ENCODE measurements at places on chromosomes 5 and 9.

DNA sequence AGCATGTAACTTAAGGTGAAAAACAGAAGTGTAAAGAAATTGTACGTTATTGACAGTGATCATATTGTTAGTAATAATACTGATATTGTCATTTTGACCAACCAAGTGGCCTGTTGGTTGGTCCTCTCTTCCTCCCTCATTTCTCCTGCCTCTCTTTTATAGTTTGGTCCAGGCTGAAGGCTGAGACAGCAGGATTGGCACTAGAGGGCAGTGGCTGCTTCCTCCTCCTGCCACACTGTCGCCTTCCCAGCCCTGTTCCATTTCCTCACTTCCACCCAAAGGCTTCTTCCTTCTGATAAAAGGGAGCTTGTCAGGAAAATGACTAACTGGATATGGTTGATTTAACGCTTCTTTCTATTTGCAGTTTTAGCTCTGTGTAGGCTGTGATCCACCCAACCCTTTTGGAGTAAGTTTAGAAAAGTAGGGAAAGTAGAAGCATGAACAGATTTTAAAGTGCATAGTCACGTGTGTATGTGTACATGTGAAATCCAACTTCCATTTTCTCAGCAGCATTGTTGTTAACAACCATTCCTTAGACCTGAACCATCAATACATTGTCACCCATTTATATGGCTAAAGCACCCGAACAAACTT, 35.6 kb downstream of the PTCD2 start:
- DNase-seq = peak; percentile 52

DNA sequence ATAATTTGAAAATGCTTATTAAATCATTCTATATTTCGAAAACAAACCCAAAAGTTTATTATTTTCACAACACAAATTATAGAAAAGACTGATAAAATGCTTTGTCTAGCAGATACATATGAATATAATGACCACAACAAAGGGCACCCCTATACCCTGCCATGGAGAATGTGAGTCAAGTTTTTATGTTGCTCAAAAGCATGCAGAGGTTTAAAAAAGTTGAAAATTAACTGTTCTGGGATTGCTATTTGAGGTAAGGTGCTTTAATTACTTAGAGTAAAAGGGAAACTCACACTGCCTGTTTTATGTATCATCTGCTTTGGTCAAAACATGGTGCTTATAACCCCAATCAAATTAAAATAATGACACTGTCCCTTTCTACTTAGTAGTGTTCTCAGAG, 41.0 kb downstream of the MLANA start:
- DNase-seq = no peak

DNA sequence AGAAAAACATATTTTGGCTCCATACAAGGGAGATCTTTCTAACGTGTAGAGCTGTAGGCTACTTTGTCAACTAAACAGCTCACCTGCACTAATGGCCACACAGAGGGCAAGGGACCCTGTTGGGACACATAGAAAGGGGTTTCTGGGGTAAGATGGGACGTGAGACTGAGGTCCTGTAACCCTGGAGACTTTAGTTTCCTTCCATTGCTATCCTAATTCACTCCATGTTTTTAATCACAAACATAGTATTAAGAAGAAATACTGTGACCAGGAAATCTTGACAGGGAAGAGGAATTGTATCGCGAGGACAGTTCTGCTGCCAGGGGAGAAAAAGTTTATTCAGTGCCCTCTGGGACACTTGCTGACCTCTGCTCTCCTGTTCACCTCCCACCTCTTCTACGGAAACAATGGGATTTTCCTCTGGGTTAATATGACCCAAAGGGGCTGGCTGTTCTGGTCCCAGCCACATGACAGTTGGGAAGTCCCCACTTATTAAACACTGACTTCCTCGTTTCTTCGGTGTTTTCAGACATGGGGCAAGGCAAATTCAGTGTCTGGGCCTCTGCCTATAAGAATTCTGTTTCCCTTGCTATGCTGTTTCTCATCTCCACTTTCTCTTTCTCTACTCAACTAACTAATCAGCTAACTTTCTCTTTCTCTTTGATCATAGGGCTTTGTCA, 106.9 kb upstream of the SEMA6A start:
- DNase-seq = no peak

- peak; percentile 51 for DNase-seq
Observed at GRCh38 chr5:157855404-157855994, 3.4 kb downstream of the CLINT1 start.

- no peak for DNase-seq
Observed at GRCh38 chr5:4532705-4533080, 607.4 kb upstream of the ADAMTS16 start.

DNA sequence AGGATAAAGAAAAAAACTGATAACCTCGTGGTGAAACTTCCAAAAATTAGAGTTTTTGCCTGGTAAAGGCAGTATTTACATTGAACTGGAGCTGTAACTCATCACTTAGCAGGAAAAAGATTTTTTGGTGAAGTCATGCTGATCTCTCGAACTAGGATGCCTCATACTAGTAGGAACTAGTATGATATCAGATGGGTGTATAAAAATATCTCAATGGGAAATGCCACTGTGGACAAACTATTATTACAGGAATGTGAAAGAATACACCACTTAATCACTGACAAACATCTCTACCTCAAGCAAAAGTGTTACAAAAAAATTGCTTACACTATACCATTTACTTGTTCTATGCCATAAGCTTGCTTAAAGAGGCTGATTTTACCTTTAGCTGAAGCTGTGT, 28.4 kb downstream of the RFX3 start:
- DNase-seq = no peak

DNA sequence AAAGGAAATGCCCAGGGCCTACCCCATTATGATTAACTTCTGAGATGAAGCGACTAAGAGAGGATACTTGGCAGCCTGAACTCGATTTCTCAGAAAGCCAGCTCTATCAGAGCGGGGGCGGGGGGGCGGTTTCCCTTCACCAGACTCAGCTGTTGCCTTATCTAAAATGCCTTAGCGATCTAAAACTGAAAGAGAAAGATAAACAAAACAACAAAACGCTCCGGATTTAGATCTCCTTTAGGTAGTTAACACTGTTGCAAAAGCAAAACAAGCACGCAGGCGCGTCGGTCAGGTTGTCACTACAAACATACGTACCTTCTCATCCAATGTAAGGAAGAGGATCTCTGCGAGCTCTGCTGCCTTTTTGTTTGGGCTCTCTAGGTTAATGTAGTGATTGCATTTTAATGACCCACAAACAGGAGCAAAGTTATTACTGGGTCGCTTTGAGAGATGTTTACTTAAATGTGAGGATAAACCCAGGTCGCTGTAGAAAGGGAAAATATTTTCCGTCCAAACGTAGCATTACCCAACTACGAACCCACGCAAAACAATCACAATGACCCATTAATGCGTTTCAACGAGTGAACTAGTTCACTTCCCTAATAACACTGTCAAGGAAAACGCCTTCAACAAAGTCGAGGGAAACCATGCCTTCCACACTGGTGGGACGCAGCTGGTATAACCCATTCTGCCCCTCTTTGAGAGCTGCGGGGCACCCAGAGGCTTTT, 982 bp downstream of the EPB41L4A start:
- DNase-seq = peak; percentile 31

DNA sequence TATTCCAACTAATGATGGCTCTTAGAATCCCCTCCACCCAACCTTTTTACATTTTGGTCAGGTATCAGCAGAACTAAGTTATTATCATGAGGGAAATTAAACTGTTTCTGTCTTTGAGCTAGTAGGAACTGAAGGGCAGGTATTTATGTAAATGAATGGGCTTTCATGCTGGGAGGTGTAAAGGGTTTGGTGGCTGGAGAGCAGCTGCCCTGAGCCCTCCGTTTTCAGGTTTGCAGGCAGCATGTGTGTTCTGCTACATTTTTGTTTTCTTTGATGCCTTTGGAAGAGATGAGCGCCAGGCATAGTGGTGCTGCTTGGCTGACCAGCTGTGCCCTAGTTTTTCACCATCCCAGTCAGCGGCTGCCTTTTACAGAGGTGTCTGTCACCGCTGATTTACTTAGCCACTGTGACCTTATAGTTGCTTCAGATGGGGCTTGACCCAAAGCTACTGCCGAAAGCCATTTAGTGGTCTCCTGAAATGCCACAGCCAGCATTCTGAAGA, 231.9 kb downstream of the MAST4 start:
- no peak for DNase-seq

DNA sequence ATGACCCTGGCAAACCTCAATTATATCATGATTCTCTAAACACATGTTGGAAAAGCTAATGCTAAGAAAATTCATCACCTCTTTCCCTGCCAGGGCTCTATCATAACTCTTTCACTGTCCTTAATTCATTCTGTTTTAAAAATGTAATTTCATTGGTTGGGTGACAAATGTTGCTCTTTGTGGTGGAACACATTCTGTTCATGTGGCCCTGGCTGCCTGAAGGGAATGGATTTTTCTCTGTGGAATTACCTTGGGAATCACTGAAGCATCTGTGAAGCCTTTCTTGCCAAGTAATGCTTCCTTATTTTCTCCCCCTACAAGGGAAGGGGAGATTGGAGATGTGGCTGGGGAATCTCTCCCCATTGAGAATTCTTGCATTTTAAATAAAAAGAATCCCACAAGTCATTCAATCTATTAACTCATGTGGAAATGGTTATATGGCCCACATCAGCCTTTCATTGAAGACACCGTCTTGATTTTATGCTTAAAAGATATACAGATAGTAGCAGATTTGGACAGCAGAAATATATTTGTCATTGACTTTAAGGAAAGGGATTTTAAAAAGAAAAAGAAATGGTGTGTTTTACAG, 201.8 kb upstream of the NMUR2 start:
- no peak for DNase-seq

GRCh38 chr9:98540476-98540875, 168.3 kb downstream of the GABBR2 start:
- DNase-seq = no peak

DNA sequence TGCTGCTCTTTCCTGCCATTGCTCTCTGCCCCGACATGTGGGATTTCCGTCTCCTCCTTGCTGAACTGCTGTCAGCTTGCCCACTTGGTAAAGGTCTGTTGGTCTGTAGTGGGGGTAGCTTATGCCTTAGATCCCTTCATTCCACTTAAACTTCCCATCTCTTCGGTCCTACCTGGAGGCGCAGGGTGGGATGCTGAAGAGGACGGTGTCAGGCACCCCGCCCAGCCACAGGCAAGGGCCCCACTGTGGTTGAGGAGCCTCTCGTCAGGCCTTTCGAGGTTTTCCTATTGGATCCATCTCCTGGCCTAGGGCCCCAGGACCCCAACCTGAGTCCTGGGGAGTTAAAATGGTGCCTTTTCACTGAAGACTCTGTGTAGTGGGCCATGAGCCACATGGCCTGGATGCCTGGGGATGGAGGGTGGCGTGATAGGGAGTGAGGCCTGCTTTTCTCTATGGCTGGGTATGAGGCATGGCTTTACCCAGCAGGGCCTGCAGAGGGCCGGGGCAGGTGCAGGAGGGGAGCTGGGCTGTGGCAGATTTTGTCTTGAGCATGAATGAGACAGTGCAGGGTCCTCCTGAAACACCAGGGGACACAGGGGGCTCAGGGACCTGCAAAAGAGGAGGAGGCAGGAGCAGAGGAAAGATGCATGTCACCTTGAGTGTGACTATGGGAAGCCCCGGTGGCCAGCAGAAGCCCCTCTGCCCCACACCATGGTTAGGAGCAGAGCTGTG, 25.8 kb upstream of the RNF130 start:
- DNase-seq = no peak

- no peak for DNase-seq
Observed at GRCh38 chr9:100428871-100429654, 2.1 kb downstream of the MSANTD3 start.

DNA sequence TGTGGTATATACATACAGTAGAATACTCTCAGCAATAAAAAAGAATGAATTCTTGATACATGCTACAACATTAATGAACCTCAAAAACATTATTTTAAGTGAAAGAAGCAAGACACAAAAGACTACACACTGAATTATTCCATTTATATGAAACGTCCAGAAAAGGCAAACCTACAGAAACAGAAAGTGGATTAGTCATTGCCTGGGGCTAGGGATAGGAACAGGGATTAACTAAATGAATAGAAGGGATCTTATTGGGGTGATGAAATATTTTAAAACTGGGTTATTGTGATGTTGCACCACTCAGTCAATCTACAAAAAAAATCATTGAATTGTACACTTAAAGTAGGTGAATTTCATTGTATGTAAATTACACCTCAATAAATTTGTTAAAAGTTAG, 326.7 kb downstream of the PIK3R1 start:
- no peak for DNase-seq

GRCh38 chr5:115179030-115179393, 9.3 kb upstream of the TRIM36 start:
- no peak for DNase-seq
